CD4-positive, alpha-beta T cell treated with Interleukin-4 for 4 hours (primary cell): ENCODE measurements at places on chromosomes 3 and 15.
A peak's percentile ranks its signal among the peaks of the same experiment; 100 is the strongest.

GRCh38 chr3:168990134-168990533 lies 673.4 kb downstream of the MECOM start:
- no peak for DNase-seq

GRCh38 chr3:151182349-151183079 lies 20.5 kb downstream of the GPR171 start:
- no peak for DNase-seq

DNA sequence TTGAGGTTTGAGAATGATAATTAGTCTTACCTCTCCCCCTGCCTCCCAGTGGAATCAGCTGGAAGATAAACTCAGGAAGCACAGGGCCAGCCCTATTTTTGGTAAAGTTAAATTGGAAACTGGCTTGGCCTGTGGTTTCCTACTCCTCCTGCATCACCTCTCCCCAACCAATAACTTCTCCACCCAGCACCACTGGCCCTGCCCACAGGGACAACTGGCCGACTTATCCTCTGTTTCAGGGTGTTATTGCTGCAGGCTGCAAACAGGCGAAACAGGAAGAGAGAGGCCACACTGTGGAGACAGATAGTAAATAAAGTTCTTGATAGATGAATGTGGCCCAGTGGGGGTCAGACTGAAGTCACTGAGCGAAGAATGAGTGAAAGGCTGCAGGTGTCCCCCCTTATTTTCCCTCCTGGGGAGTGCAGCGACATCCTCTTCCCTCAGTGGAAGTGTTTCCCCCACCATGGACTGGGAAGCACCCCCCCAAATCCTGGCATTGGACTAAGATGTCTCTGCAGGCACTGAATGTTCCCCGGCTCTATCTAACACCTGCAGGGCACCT lies 47.1 kb downstream of the PDIA5 start:
- DNase-seq = no peak

- DNase-seq = no peak
Observed at GRCh38 chr15:77025941-77026411, 31.1 kb downstream of the PSTPIP1 start.

DNA sequence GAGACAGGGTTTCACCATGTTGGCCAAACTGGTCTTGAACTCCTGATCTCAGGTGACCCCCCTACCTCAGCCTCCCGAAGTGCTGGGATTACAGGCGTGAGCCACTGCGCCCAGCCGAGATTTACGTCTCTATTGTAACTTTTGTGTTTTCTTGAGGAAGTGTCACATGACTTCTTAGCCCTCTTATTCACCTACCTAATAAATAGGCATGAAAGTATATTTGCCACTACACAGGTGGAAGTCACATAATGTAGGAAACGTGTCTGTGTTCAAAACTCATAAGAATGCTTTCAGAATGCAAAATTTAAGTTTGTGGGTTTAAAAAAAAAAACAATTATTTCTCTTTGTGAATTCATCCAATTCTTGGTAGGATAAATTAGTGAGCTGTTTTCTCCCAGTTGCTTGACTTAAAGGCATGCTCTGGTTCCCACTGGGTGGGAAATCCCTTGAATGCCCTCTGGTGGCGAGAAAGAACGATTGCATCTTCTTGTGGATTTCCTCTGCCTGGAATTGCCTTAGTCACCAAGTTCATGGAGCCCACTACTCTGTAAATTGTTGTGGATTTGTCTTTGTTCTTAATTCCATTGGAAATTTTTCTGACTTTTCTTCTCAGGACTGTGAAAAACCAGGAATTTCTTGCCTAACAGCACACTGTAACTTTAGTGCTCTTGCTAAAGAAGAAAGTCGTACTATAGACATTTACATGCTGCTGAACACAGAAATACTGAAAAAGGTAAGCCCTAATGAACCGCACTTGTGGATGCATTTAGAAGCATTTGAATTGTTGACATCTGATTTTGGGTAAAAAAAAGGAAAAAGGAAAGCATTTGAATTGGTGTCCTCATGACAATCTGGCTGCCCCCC lies 82.2 kb upstream of the CTDSPL start:
- DNase-seq = peak; percentile 47

GRCh38 chr3:180707896-180708295 lies 28.6 kb upstream of the CCDC39 start:
- DNase-seq = no peak

- no peak for DNase-seq
Observed at GRCh38 chr3:107842940-107843339, 247.9 kb downstream of the CD47 start.

- DNase-seq = no peak
Observed at GRCh38 chr3:194132465-194133286, 3.3 kb upstream of the HES1 start.

DNA sequence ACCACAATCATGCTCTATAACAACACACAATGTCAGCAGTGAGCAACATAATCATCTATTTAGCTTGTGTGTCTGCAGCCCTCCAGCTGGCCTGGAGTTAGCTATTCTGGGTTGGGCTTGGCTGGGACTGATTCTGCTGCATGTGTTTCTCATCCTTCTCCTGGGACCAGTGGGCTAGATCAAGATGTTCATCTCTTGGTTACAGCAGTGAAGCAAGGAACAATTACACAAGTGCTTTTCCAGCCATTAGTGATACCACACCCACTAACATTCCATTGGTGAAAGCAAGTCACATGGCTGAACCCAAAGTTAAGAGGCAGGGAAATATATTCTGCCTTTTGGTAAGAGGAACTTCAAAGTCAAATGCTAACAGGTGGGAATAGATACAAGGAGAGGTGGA lies 14.6 kb downstream of the NUDT16 start:
- DNase-seq = no peak

GRCh38 chr3:186152889-186153292 lies 44.0 kb upstream of the ETV5 start:
- peak; percentile 11 for DNase-seq
